Endothelial cell (in vitro differentiated cells): ENCODE measurements at places on chromosomes 1 and 21. TPM values are rescaled to one million over a fixed set of nuclear protein-coding genes. Genes with fewer than 3 reads are reported as not detected.
A peak's percentile ranks its signal among the peaks of the same experiment; 100 is the strongest.

UTS2 gene
- not detected for total RNA-seq

OR2T35 gene
- not detected for total RNA-seq

RGS8 gene
- not detected for total RNA-seq

TMPRSS3 gene
- total RNA-seq, result not detected

DNA sequence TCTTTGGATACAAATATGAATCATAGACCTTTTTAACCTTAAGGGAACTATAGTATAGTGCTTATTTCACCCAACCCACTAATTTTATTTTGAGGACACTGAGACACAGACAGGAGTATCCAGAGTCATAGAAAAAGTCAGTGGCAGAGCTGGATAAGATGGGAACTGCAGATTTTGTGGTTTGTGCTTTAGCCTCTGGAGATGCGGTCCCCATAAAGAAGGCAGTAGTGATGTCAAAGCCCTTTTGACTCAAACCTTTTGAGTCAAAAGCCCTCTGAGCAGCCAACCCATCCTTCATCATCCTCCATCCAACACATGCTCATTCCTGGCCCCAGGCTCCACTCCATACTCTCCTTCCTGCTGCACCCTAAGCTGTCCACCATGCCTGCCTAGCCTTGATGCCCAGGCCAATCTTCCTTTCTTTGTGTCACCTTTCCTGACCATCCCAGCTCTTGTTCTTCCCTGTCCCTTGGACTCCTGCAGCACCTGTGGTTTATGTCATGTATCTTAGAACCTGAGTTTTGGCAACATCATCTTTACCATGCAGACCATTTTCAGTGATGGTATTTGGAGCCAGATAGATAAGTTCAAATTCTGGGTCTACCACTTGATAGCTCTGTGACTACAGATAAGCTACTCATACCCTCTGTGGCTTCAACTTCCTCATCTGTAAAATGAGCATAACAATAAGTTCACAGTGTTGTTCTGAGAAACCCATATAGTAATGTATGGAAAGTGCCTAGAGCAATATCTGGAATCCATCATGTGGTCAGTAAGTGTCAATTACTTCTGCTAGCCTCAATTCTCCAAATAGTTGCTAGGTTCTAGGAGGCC lies 20.1 kb downstream of the SLAMF1 start:
- no peak overlapping the region for H3K4me3 ChIP-seq
- no peaks in the 10 kb centered on the region for H3K36me3 ChIP-seq
- DNase-seq, result no peak
- H3K27ac ChIP-seq, result no peak overlapping the region

- no peak overlapping the region for H3K4me3 ChIP-seq
- no peak for DNase-seq
- H3K4me1 ChIP-seq, result peaks cover 13% of the 10 kb centered on the region
- H3K27ac ChIP-seq, result peak overlapping the region; percentile 49
- H3K27me3 ChIP-seq, result no peaks in the 10 kb centered on the region
Observed at GRCh38 chr21:43574741-43575472, 84.4 kb downstream of the HSF2BP start.

DNA sequence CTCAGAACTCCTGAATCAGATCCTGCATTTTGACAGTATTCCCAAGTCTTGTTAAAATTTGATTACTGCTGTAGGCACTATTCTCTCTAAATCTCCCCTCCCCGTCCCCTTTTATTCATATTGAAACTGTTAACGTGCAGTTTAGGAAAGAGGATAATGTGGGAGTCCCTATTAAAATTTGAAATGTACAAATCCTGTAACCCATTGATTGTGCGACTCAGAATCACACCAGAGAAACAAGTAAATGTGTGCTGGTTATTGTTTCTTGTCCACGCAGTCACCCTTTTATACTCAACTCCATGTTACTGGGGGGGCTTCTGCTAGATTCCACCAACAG lies 584 bp upstream of the LTN1 start:
- H3K27ac ChIP-seq, result peak overlapping the region; percentile 93
- peak overlapping the region; percentile 94 for H3K4me3 ChIP-seq
- peaks cover 31% of the 10 kb centered on the region for H3K4me1 ChIP-seq
- peaks cover 1% of the 10 kb centered on the region for H3K27me3 ChIP-seq
- no peak for DNase-seq

GRCh38 chr1:91895832-91896556 lies 10.0 kb upstream of the TGFBR3 start:
- no peak overlapping the region for H3K27ac ChIP-seq
- no peak for DNase-seq
- H3K36me3 ChIP-seq, result no peaks in the 10 kb centered on the region
- no peak overlapping the region for H3K4me3 ChIP-seq

- H3K27ac ChIP-seq, result no peak overlapping the region
- DNase-seq, result no peak
- H3K4me1 ChIP-seq, result no peaks in the 10 kb centered on the region
- H3K36me3 ChIP-seq, result no peaks in the 10 kb centered on the region
Observed at GRCh38 chr21:35905096-35905962, 155.0 kb downstream of the SETD4 start.

- H3K4me3 ChIP-seq, result no peak overlapping the region
- H3K36me3 ChIP-seq, result no peaks in the 10 kb centered on the region
- DNase-seq, result no peak
- no peaks in the 10 kb centered on the region for H3K27me3 ChIP-seq
- H3K4me1 ChIP-seq, result peaks cover 16% of the 10 kb centered on the region
- no peak overlapping the region for H3K27ac ChIP-seq
Observed at GRCh38 chr1:109959974-109960744, 24.4 kb upstream of the AHCYL1 start.

DNA sequence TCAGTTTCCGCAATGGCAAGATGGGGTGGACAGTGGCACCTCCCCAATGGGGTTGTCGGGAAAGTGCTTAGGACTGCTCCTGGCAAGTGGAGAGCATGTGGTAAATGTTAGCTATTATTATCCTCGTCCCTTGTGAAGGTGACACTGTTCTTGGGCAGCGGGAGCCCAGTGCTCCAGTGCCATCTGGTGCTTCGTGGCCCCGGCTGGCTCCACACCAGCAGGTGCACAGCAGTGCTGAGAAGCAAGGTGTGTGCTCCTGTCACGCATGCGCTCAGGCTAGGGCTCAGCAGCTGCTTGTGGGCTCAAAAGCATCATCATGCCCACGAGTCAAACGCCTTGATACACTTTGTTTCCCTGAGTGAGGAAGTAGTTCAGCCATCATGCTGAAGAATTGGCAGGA lies 24.9 kb upstream of the KCNC4 start:
- H3K4me3 ChIP-seq, result no peak overlapping the region
- peaks cover 15% of the 10 kb centered on the region for H3K36me3 ChIP-seq
- H3K4me1 ChIP-seq, result peaks cover 13% of the 10 kb centered on the region
- DNase-seq, result no peak
- peaks cover 6% of the 10 kb centered on the region for H3K27me3 ChIP-seq
- no peak overlapping the region for H3K27ac ChIP-seq
